ENCODE measurements at places on chromosomes 12 and 14.

- H3K27me3 ChIP-seq, result peaks cover 28% of the 10 kb centered on the region
- H3K4me3 ChIP-seq, result no peak overlapping the region
- peaks cover 10% of the 10 kb centered on the region for H3K36me3 ChIP-seq
- peaks cover 7% of the 10 kb centered on the region for H3K4me1 ChIP-seq
- no peak overlapping the region for H3K27ac ChIP-seq
Observed at GRCh38 chr12:63826006-63826585, 18.4 kb upstream of the SRGAP1 start.

GRCh38 chr12:28057856-28058615, 85.5 kb upstream of the PTHLH start:
- H3K27ac ChIP-seq, result no peak overlapping the region
- no peaks in the 10 kb centered on the region for H3K4me1 ChIP-seq
- DNase-seq, result no peak
- H3K36me3 ChIP-seq, result no peaks in the 10 kb centered on the region
- H3K27me3 ChIP-seq, result peaks cover 4% of the 10 kb centered on the region

GRCh38 chr12:100497105-100497795, 23.6 kb downstream of the NR1H4 start:
- DNase-seq, result no peak
- H3K4me3 ChIP-seq, result no peak overlapping the region
- no peaks in the 10 kb centered on the region for H3K4me1 ChIP-seq

DNA sequence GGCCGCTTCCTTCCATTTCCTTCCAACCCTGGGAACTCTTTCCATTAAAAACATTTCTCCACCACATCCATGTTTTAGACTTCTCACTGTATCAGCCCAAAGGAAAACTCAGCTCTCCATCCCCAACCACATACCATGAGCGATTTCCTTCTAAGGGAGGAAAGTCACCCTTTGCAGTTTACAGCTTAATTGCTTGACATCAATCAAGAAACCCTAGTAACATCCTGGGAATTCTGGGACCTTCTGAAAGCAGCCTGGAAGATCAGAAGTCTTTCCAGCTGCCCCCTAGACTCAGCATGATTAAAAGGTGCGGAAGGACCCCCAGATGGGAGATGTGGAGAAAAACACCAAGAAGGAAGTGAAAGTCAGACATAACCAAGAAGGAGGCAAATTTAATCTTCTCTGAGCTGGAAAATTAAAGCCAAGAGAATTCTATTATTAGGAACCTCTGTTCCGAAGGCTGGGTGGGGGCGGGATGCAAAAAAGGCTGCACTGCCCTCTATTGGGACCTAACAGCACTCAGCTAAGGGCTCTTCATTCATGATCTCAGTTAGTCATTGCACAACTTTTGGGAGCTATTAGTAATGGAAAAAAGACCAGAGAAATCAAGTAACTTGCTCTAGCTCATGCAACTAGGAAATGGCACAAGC, 73.3 kb upstream of the PLXNC1 start:
- H3K27ac ChIP-seq, result no peak overlapping the region
- H3K27me3 ChIP-seq, result peaks cover 33% of the 10 kb centered on the region
- no peaks in the 10 kb centered on the region for H3K36me3 ChIP-seq

- no peak for DNase-seq
- H3K27ac ChIP-seq, result no peak overlapping the region
- no peaks in the 10 kb centered on the region for H3K36me3 ChIP-seq
- H3K27me3 ChIP-seq, result peaks cover 25% of the 10 kb centered on the region
- no peaks in the 10 kb centered on the region for H3K4me1 ChIP-seq
- H3K4me3 ChIP-seq, result no peak overlapping the region
Observed at GRCh38 chr12:3533703-3534386, 42.8 kb downstream of the PRMT8 start.

DNA sequence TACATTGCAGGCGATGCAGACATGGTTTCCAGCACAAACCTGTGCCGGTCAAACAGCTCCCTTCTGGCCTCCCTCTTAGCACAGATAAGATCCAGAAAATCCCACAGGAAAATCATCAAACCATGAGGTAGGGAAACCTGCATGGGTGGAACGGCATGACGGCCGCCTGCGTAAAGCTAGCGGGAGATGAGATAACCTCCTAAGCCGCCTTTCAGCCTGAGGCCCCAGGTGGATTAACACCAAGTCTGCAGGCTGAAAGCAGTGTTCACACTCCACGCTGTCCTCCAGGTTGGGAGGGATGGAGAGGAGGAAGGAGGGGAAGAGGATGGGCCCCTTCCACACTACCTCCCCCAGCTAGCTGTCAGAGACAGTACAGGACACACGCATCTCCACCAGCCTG, 63.8 kb downstream of the TSPAN11 start:
- DNase-seq, result no peak
- no peaks in the 10 kb centered on the region for H3K27me3 ChIP-seq
- no peaks in the 10 kb centered on the region for H3K36me3 ChIP-seq
- H3K27ac ChIP-seq, result no peak overlapping the region
- no peak overlapping the region for H3K4me3 ChIP-seq

GRCh38 chr12:111443586-111443985, 37.9 kb downstream of the SH2B3 start:
- H3K4me3 ChIP-seq, result peak overlapping the region; percentile 20
- peaks cover 97% of the 10 kb centered on the region for H3K4me1 ChIP-seq
- no peaks in the 10 kb centered on the region for H3K27me3 ChIP-seq

- peaks cover 83% of the 10 kb centered on the region for H3K4me1 ChIP-seq
- no peaks in the 10 kb centered on the region for H3K27me3 ChIP-seq
- peak overlapping the region; percentile 56 for H3K27ac ChIP-seq
Observed at GRCh38 chr14:89399594-89400068, 17.4 kb downstream of the FOXN3 start.

- peaks cover 4% of the 10 kb centered on the region for H3K27me3 ChIP-seq
- H3K4me3 ChIP-seq, result no peak overlapping the region
- H3K36me3 ChIP-seq, result no peaks in the 10 kb centered on the region
- DNase-seq, result no peak
Observed at GRCh38 chr12:91367234-91367849, 184.7 kb upstream of the DCN start.

DNA sequence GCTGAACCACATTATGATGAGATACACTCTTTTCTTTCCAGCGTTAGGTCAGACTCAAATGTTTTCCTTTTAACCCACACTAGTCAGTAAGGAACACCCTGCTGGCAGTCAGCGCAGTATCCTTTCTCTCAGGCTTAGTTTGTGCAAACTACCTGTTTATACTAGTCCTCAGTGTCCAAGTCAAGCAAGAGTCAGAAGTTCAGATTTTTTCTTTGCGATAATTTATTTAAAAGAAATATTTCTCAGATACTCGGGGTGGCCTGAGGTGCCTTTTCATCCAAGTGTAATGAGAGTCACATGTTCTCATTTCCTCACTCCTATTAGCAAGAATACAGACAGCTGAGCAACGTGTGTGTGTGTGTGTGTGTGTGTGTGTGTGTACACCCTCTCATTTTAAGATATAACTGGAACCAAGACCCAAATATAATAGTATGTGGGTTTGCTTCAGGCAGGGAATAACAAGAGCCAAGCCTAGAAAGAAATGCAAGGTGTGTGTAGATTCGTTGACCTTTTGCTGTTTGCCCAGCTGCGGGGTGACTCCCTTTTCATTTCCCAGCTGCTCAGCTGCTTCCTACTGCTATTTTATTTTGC, 182.7 kb downstream of the KICS2 start:
- no peak overlapping the region for H3K27ac ChIP-seq
- no peaks in the 10 kb centered on the region for H3K36me3 ChIP-seq
- DNase-seq, result no peak
- H3K4me3 ChIP-seq, result no peak overlapping the region

GRCh38 chr12:93880853-93881522, 203.8 kb downstream of the CRADD start:
- no peaks in the 10 kb centered on the region for H3K27me3 ChIP-seq
- H3K36me3 ChIP-seq, result peaks cover 9% of the 10 kb centered on the region
- peak overlapping the region; percentile 37 for H3K27ac ChIP-seq
- DNase-seq, result no peak

DNA sequence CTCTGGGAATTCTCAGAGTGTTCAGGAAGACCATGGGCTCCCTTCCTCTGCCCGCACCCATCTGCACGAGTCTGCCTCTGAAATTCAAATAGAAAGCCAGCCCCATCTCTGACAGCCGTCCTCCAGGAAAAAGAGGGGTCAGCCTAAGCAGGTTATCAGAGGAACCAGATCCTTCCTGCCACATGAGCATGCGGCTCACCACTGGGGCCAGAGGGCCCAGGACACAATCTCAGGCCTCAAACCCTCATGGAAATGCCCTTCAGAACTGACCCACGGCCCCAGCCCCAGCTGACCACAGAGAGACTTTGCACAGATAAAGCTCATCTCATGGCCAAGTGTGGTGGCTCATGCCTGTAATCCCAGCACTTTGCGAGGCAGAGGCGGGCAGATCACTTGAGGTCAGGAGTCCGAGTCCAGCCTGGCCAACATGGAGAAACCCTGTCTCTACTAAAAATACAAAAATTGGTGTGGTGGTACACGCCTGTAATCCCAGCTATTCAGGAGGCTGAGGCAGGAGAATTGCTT, 23.2 kb downstream of the PXN start:
- DNase-seq, result no peak
- no peak overlapping the region for H3K27ac ChIP-seq
- peaks cover 79% of the 10 kb centered on the region for H3K27me3 ChIP-seq
- no peaks in the 10 kb centered on the region for H3K36me3 ChIP-seq
- H3K4me3 ChIP-seq, result no peak overlapping the region

DNA sequence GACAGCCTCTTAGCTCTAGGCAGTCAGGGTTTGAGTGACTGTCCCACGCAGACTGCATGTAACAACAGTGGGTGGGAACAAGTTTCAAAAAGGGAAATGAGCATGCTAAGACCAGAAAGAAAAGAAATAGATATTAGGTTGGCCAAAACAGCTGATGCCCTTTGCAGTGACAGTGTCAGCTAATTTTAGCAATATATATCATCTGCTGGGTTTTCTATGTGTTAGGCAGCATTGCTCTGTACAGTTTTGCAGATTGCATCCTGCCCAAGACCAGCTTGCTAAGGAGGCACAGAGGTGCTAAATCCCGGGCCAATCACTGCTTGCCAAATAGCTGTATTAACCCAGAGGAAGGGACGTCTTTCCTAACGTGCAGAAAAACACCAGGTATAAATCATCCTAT, 541.9 kb upstream of the TBX3 start:
- H3K27ac ChIP-seq, result no peak overlapping the region
- H3K4me3 ChIP-seq, result no peak overlapping the region
- H3K36me3 ChIP-seq, result no peaks in the 10 kb centered on the region
- no peaks in the 10 kb centered on the region for H3K4me1 ChIP-seq
- no peaks in the 10 kb centered on the region for H3K27me3 ChIP-seq

GRCh38 chr14:39946807-39947206, 514.6 kb upstream of the FBXO33 start:
- H3K4me3 ChIP-seq, result no peak overlapping the region
- no peak for DNase-seq
- no peak overlapping the region for H3K27ac ChIP-seq
- H3K36me3 ChIP-seq, result no peaks in the 10 kb centered on the region
- no peaks in the 10 kb centered on the region for H3K27me3 ChIP-seq

DNA sequence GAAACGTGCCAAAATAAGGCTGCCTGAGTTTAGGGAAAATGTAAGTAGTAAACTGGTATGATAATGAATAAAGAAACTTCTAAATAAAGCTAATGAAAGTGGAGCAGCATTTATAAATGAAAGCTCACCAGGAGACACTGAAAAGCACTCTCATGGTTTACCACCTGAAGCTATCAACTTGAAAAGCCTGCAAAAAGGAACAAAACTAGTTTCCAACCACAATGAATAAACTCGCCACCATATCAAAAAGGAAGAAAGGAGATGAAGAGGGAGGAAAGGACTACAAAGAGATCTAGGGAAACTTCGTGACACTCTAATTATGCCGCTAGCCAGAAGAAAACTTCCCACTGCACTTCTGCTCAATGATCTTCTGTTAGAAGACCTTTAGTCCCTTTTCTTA, 66.7 kb downstream of the MED13L start:
- DNase-seq, result no peak
- H3K27ac ChIP-seq, result peak overlapping the region; percentile 4
- H3K27me3 ChIP-seq, result no peaks in the 10 kb centered on the region
- H3K36me3 ChIP-seq, result no peaks in the 10 kb centered on the region
- H3K4me3 ChIP-seq, result peak overlapping the region; percentile 38

GRCh38 chr14:100733152-100733850, 6.6 kb downstream of the DLK1 start:
- no peaks in the 10 kb centered on the region for H3K36me3 ChIP-seq
- H3K27me3 ChIP-seq, result peaks cover 41% of the 10 kb centered on the region
- no peak overlapping the region for H3K27ac ChIP-seq

- peaks cover 7% of the 10 kb centered on the region for H3K27me3 ChIP-seq
- H3K4me1 ChIP-seq, result no peaks in the 10 kb centered on the region
- no peak overlapping the region for H3K4me3 ChIP-seq
- no peak for DNase-seq
Observed at GRCh38 chr12:3470296-3470695, 20.7 kb upstream of the PRMT8 start.

GRCh38 chr12:30977124-30977523, 50.6 kb downstream of the TSPAN11 start:
- H3K4me3 ChIP-seq, result no peak overlapping the region
- no peaks in the 10 kb centered on the region for H3K4me1 ChIP-seq
- no peak overlapping the region for H3K27ac ChIP-seq
- no peaks in the 10 kb centered on the region for H3K36me3 ChIP-seq
- H3K27me3 ChIP-seq, result peaks cover 14% of the 10 kb centered on the region
- no peak for DNase-seq

DNA sequence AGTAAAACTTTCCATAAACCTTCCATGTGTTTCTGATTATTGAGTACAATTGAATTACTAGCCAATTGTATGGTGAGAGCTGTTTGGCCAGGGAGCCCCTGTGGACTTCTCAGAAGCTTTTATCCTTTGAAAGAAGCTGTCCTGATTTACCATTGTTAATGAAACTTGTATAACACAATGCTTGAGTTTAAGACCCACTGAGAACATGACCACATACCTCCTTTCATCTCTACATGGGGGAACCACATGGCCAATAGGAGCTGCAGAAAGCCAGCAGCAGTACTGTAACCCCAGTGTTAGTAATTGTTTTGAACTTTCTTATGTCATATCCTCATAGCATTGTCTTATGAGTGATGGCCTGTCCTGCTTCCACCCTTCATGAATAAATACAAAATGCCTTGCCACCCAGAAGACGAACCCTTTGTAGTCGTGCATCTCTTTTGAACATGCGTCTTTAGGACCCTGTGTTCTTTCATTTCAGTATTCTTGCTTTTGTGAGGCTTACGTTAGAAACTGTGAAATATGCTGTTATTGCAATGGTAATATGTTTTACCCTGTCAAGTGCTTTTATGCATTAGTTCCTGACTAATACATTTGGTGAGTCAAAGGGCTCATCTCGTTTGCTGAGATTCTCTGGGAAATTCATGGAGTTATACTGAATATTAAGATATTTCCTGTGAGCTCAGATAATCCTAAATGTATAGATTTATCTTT, 815.7 kb downstream of the NRXN3 start:
- DNase-seq, result no peak
- H3K27ac ChIP-seq, result no peak overlapping the region
- H3K36me3 ChIP-seq, result no peaks in the 10 kb centered on the region
- H3K4me1 ChIP-seq, result no peaks in the 10 kb centered on the region
- peaks cover 5% of the 10 kb centered on the region for H3K27me3 ChIP-seq

Measured in stimulated activated naive B cell treated with anti-CD40 and anti-IgM and Interleukin-4, amounts not matched to agents 10 μg/mL and 1 μg/mL and 100 μg/mL, for 72 hours (primary cell).